Progenitor cell of endocrine pancreas (in vitro differentiated cells): ENCODE measurements at places on chromosomes 1 and 21. TPM values are rescaled to one million over a fixed set of nuclear protein-coding genes. Genes with fewer than 3 reads are reported as not detected.

DNA sequence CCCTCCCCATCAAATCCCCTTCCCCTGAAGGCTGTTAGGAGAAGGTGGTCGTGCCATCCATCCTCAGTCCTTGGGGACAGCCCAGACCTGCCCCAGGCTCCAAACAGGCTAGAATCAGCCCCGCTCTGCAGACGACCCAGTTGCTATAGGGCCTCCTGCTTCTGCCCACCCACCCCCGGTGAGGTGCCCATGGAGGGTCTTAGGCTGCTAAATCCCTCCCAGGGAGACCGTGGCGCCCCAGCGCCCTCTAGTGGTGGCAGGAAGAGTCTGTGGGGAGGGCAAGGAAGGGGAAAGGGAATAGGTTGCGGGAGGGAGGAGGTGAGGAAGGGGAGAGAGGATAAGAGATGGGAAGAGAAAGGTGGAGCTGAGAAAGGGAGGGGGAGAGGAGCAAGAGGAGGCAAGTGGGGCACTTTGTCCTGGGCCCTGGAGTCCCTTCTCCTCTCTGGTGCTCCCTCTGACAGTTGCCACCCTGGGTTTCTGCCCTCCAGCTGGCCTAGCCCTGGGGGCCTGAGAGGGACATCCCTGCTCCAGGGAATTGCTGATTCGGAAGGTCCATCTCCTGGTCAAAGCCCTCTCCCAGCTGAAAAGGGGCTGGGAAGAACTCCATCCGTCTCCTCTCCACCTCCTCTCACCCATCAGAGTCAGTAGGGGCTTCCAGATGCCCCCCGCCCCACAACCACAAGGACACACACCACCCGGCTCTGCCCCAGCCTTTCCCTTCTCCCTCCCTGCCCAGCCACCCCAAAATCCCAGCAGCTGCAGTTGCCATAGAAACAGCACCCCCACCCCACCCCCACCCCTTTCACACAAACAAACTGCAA, 55.4 kb downstream of the CAMK2N1 start:
- peak; percentile 28 for DNase-seq

GRCh38 chr1:160488347-160489058, 34.6 kb downstream of the SLAMF6 start:
- DNase-seq = no peak

DNA sequence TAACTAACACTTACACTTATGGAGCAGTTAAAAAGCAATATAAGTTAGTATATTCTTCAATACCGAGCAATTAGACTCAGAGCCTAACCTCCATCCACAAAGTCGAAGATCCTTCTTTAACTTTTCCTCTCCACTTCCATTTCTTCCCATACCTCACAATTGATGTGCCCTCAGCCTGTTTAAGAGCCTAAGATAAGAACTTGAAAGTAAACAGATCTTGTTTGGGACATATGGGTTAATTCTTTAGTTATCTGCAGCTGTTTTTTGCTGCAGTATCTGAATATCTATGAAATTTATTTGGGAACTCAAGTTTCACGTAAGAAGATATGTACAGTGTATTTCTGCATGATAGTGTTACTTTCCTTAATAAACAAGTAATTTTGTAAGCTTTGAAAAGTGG, 51.5 kb downstream of the MIGA1 start:
- no peak for DNase-seq

DNA sequence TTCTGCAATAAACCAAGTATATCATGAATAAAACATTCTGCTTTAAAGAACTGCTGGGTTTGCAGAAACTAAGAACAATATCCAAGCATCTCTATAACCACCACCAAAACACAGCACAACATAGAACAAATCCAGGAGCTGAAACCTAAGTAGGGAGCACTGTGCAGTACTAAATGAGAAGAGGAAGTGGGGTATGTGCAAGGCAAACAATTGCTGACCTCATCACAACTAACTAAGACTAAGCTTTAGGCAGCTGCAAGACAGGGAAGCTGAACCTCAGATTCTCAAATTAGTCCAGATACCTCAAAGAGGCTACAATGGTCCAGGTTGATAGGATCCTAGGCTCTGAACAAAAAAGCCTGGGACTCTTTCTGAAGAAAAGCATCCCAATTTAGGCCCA, 172.6 kb downstream of the SLC44A5 start:
- DNase-seq = no peak

DNA sequence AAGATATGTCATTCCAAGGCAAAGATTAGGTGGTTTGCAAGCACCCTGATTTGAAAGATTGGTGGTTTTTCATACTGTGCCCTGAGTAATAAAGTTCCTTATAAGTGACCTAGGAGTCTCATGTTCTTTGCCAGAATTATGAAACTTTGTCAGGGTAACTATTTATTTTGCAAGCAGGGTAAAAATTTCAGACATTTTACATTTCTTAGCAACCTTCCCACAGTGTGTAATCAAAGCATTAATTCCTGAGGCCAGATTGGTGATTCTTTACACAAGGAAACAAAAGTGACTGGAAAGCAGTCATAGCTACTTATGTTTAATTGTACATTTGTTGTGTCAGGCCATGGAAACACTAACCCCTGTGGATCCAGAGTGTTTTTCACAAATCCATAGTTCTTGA, 998.0 kb upstream of the B3GALT2 start:
- no peak for DNase-seq

GRCh38 chr1:26978901-26979300, 14.6 kb upstream of the TRNP1 start:
- DNase-seq = no peak

GRCh38 chr1:187070076-187070475, 241.3 kb downstream of the PLA2G4A start:
- DNase-seq = no peak

DNA sequence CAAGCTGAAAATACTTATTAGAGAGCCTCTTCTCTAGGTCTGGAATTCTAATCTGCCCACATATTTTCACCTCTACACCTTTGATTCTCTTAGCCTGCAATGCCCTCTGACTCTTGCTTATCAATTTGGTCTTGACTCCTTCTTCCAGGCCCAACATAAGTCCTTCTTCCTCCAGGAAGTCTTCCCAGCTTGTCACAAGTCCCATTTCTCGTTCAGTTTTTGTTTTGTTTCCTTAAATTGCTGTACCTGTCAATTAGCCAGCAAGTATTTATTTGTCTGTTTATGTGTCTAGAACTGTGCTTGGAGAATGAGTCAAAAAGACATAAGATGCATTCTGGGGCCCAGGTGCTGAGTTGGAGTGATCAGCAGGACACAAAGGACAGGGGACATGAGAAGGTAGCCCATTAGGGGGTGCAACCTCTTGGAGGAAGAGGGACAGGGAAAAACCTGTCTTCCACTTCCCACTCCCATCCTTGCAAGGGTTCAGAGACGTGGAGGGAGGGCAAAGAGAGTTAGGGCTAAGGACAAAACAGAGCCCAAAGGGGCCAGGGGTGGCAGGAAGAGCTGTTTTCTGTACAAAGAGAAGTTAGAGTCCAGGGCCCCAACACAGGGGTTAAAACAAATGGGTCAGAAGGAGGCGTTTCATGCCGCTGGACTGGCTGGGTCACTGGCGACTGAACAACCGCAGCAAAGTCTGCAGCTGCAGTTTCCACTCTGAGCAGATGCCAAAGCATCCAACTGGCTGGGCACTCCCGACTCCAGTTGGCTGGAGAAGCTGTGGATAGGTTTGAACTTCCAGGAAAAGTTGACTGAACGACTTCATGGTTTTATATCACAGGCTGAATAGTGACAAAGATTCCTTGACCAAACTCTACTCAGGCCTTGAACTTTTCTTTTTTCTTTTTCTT, 10.7 kb upstream of the CNR2 start:
- DNase-seq = no peak

DNA sequence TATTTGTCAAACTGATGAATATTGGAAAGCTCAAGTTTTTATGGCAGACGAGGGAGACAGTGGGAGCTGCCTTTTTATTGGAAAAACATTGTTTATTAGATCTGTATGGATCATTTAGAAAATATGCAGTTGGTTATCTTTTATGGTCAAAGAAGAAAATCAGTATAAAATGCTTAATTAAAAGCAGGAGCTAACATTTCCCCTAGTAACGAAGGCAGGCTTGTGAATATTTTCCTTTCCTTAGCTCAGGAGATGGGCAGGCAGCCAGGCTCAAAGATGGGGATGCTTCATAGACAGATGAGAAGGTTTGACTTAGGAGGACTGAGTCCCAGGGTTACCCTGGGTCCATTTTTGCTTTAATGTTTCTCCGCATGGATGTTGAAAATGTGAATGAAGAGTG, 26.0 kb downstream of the ROR1 start:
- DNase-seq = no peak

DNA sequence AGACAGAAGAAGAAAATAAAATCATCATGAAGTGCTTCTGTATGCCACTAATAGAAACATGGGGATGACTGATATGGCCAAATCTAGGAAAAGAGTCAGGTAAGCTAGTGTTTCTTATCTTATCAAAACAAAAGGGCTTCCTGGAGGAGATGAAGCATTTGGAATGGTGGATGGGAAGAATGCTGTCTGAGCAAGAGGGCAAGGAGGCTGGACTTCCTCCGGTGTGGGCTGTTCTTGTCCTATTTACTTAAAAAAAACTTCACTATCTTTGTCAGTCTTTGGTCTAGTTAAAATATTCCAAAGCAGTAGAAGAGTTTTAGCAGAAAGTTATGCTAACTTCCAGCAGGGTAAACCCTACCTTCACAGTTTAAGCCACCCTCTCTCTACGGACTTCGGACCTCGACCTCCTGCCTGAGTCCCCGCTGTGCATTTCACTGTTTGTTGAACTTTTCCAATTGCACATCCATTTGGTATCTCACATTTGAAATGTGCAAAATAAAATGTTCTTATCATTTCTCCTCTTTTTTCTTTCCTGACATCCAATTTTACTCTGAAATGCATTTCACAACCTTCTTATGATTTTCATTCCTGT, 64.8 kb upstream of the TSPAN2 start:
- DNase-seq = no peak

DNA sequence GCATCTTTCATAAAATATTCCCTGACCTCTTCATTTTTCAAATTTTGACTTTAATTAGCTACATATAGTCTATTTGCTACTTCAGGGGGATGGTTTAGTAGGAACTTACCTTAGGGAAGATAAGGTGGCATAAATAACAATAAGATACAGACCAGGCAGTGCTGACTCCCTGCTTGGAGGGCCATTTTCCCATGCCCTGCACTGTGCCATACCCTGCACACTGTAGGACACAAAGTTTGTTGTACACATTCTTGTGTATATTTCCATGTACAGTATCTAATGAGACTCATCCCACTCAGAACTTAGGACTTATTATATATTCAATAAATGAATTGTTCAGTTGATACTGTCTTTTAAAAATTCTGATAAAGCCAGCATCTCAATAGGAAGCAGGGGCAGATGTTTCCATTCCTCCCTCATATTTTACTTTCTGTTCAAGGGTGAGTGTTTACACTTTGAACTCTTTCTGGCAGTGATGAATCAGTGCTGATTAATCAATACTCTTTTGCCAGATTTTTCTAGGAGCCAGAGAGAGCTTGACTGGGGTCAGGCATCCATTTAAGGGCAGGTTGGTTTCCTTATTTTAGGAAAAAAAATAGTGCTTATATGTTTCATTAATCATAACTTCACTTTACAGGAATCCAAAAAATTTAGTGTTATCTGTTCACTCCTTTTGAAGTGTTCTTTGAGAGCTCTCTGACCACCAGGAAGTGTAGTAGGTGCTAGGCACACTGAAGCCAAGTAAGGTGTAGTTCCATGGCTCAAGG, 30.6 kb downstream of the MPZL1 start:
- no peak for DNase-seq

- no peak for DNase-seq
These were observed 54.5 kb downstream of the NCAM2 start for GRCh38 chr21:21052672-21053071.

DNA sequence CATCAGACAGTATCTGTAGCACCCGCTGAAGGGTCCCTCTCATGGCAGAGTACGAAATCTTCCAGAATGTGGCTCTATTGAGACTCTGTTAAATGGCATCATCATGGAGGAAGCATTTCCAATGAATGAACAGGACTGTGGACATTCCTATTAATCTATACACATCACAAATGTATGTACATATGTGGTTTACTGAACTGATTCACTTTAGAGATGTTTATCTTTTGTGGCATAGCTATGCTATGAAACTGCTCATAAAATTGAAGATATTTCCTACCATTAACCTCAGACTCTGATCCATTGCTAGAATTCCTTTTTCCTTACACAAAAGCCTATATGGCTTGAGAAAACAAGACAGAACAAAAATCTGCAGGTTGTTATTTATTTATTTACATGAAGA, 259.6 kb upstream of the RRP15 start:
- no peak for DNase-seq

GRCh38 chr1:110173466-110174105, 23.3 kb downstream of the SLC6A17 start:
- DNase-seq = no peak

- DNase-seq = no peak
These were observed 89.9 kb upstream of the PDC start for GRCh38 chr1:186550832-186551231.

GRCh38 chr1:55064861-55065263, 25.5 kb downstream of the PCSK9 start:
- DNase-seq = no peak

DNA sequence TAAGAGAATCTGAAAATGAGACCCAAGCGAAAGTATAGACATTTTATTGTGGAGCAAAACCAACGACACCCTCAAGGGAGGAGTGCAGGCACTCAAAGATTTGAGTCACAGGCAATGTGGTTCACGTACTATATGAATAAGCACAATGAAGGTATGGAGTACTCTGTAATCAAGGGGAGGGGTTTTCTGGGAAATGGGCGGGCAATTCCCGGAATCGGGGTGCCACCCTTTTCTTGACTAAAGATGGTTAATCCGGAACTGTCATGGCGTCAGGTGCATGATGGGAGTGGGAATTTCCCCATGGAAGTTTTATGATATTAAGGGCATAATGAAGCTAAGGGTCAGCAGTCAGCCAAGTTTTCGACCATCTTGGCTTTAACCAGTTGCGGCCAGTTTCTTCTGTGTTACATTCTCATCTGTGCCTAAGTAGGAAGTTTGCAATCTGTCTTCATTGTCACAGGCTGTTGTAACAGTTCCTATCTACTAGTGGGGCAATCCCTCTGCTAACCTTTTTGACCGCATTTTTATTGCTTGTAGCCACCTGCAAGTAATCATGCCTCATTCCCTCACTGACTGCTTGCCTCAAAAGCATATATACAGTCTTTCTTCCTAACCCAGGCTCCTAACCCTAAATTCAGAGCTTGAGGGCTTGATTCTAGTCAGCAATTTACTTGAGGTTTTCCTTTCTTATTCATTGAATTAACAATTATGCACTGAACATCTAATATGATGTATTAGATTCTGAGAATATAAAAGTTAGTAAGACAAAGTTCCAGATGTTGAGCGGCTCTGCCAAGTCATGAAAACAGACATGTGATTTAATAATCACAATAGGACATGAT, 775 bp upstream of the AIM2 start:
- no peak for DNase-seq

VPS45 gene
- 53.0 and 58.1 TPM in 2 replicates for total RNA-seq

CCDC17 gene
- total RNA-seq = 5.8 and 6.1 TPM in 2 replicates

TMCO1 gene
- 99.4 and 102 TPM in 2 replicates for total RNA-seq

FCRL2 gene
- not detected in 2 replicates for total RNA-seq

FAM72C gene
- total RNA-seq = 0.62 and 2.0 TPM in 2 replicates

ISG15 gene
- total RNA-seq = 13.6 and 14.3 TPM in 2 replicates

FBXO2 gene
- 5.6 and 6.3 TPM in 2 replicates for total RNA-seq

FMN2 gene
- 2.3 and 3.2 TPM in 2 replicates for total RNA-seq

NCF2 gene
- 0.67 and 1.7 TPM in 2 replicates for total RNA-seq

STYXL2 gene
- 0.09 TPM in 1 of 2 replicates, not detected in the other for total RNA-seq

GATAD2B gene
- 48.8 and 52.6 TPM in 2 replicates for total RNA-seq

SPRR2F gene
- 1.7 and 4.0 TPM in 2 replicates for total RNA-seq

OR2M3 gene
- not detected in 2 replicates for total RNA-seq

TRIM17 gene
- total RNA-seq = 20.5 and 20.8 TPM in 2 replicates

PGLYRP3 gene
- total RNA-seq = not detected in 2 replicates

CHRM3 gene
- total RNA-seq = 2.0 and 3.0 TPM in 2 replicates

TBX15 gene
- total RNA-seq = not detected in 2 replicates

INPP5B gene
- total RNA-seq = 21.1 and 21.9 TPM in 2 replicates

EXO5 gene
- total RNA-seq = 14.8 and 16.4 TPM in 2 replicates

LCE1C gene
- not detected in 2 replicates for total RNA-seq
